NCI-H526 treated with DMSO at 0.1 percent for 48 hours (cell line): ENCODE measurements at places on chromosomes 7 and 10.

- no peak for DNase-seq
Measured at GRCh38 chr7:17298840-17299482, 509 bp downstream of the AHR start.

GRCh38 chr7:154592388-154592787 lies 410.5 kb downstream of the PAXIP1 start:
- no peak for DNase-seq

DNA sequence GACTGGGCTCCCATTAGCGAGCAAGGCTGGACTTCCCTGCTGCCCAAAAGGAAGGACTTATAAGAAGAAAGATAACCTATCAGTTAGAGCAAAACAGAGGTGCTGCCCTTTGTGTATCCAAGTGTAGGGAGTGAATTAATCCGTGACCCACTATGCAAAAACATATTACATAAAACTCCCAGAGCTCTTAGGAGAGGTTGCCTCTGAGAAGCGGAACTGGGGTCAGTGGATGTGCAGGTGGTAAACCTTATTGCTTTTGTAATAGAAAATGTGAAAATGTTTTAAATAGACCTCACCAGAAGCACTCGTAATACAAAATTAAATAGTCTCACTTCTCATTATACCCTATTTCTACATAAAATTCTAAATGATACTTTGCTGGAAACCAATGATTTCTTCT lies 17.1 kb upstream of the IL6 start:
- no peak for DNase-seq

- DNase-seq = no peak
Measured at GRCh38 chr7:94170836-94171235, 166.7 kb upstream of the BET1 start.

DNA sequence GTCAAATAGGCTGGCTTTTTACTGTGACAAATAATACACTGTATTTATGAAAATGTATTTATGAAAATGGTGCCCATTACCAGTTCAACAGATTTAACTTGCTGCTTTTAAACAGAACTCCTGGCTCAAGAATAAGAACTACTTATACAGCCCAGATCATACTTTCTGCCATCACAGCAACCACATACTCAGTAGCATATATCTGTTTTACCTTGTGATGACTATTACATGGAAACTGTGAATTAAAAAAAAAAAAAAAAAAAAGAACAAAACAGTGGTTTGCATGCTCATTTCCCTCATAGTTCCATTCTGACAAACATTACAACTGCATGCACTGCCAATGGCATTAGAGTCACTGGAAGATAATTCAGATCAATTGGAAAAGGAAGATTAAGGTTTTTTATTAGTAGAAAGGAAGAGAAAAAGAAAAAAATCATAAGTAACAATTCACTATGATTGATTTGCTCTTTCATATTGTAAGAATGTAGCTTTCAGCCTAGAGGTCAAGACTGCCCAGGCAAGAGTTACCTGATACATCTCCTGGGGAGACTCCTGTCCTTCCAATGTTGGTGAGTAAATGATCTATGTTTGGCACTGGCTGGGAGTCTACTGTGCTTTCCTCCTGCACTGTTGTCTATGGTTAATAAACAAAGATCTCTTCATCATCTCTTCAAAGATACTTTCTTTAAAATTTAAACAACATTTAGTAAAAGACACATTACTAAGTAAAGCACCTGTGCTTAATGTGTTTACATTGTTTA lies 132.8 kb downstream of the ARHGAP21 start:
- DNase-seq = no peak

DNA sequence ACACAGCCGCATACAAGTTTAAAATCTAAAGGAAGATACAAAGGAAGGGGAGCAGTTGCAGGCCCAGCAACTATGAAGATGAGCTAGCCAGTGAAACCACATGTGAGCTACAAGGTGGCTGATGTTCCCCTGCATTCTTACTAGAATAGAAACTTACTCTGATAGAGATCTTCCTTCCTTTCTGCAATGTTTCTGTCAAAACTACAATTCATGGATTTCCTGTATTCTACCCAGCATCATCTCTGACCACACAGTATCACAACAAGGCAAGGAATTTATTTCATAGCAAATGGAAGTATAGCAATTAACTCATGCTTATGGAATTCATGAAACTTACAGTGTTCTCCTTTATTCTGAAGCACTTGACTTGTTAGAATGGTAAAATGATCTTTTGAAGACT lies 68.7 kb upstream of the AASS start:
- no peak for DNase-seq
